ENCODE measurements at places on chromosomes 1 and 21. TPM values are rescaled to one million over a fixed set of nuclear protein-coding genes. Genes with fewer than 3 reads are reported as not detected.

The MTARC1 gene
- total RNA-seq, result 33.6 TPM

The CFAP45 gene
- total RNA-seq, result 0.30 TPM

The B3GALT2 gene
- total RNA-seq, result 0.80 TPM

The CFAP74 gene
- total RNA-seq, result 0.10 TPM

The GPR161 gene
- total RNA-seq, result 2.5 TPM

The C8B gene
- total RNA-seq, result not detected

DNA sequence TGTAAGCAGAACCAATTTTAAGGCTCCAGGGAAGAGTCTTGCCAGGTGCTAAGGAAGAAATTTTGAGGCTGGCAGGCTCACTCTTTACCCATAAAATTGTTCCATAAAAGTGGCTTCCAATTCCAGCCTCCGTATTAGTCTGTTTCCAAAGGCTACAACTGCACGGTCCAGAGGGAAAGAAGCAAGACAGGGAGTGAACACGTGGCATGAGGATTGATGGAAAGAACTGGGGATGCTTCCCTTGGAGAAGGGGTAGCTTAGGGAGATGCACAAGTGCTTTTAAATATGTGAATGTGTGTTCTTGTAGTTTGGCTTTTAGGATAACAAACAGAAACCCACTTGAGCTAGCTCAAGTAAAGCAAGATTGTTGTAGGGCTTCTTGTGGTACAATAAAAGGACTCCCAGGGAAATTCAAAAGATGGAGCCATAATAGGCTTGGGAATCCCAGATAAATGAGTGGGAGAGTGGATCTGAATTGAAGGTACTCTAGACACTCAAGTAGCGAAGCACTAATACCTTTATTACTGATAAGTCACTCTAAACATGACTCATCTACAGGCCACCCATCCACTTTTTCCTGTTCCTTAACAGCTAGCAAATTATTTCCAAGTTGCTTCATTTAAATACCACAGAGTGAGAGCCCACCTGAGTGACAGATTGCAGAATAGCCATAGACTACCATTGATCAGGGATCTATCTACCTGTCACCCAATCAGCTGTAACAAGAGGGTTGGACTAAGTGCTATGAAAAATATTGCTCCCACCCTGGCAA lies 34.8 kb upstream of the NPL start:
- DNase-seq, result no peak
- H3K4me3 ChIP-seq, result no peak overlapping the region
- H3K36me3 ChIP-seq, result no peaks in the 10 kb centered on the region
- no peaks in the 10 kb centered on the region for H3K27me3 ChIP-seq
- no peak overlapping the region for H3K27ac ChIP-seq

DNA sequence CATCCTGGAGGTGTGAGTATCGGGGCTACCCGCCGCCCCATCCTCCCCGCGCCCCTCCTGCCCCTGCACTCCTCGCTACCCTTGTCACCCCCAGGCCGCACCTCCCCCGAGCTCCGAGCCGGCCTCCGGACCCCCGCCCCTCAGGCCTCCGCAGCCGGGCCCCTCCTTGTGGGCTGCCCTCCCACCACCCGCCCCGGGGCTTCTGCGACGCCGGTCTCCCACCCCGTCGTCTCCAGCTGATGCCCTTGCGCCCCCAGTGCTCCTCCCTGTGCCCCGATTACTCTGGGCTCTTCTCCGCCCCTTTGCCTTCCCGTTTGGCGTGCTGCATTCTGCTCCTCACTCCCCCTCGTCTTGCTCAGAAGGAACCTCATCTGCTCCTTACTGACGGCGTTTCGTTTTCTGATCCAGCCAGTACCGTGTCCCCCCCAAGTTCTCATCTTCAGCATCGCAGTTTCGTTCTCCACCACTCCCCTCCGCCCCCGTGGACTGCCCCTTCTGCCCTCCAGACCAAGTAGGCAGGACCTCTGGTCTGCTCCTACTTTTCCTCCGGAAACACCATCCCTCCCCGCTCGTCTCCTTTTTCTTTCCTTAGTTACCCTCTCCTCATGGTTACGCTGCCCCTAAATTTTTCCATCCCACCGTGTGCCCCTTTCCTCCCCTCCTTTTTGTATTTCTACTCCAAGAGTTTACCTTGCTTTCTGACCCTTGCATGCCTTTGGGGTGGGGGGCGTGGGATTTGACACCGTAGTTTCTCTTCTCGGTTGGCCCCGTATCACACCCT lies 841 bp downstream of the SNX27 start:
- no peaks in the 10 kb centered on the region for H3K4me1 ChIP-seq
- peak overlapping the region; percentile 85 for H3K27ac ChIP-seq
- peak; percentile 44 for DNase-seq

- DNase-seq, result no peak
- H3K27me3 ChIP-seq, result no peaks in the 10 kb centered on the region
- no peaks in the 10 kb centered on the region for H3K36me3 ChIP-seq
- no peak overlapping the region for H3K4me3 ChIP-seq
- no peak overlapping the region for H3K27ac ChIP-seq
Observed at GRCh38 chr1:39936724-39937491, 18.0 kb upstream of the MFSD2A start.

- H3K4me3 ChIP-seq, result no peak overlapping the region
- DNase-seq, result no peak
Observed at GRCh38 chr1:22889213-22889827, 83.3 kb downstream of the LACTBL1 start.

GRCh38 chr1:201565024-201565730 lies 26.2 kb downstream of the NAV1 start:
- no peaks in the 10 kb centered on the region for H3K27me3 ChIP-seq
- no peak for DNase-seq
- H3K36me3 ChIP-seq, result no peaks in the 10 kb centered on the region

DNA sequence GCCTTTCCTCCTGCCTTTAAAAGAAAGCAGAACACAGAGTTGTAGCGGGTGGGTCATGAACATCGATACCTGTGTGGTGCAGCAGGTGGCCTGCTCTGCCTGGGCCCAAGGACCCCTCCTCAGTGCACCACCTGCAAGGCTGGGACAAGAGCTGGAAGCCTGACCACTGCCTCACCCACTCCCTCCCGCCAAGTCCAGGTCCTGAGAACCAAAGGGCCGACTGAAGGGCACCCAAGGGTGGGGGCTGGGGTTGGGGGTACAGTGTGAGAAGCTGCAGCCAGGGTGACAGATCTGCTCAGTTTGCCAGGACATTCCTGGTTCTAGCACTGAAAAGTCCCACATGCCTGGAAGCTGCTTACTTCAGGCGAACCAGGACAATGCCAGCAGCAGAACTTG lies 36.1 kb downstream of the NTPCR start:
- DNase-seq, result no peak
- no peaks in the 10 kb centered on the region for H3K36me3 ChIP-seq
- H3K27me3 ChIP-seq, result no peaks in the 10 kb centered on the region
- no peak overlapping the region for H3K4me3 ChIP-seq
- H3K4me1 ChIP-seq, result no peaks in the 10 kb centered on the region

GRCh38 chr1:229030630-229031029 lies 240.3 kb upstream of the RAB4A start:
- no peak overlapping the region for H3K4me3 ChIP-seq
- no peaks in the 10 kb centered on the region for H3K27me3 ChIP-seq
- H3K36me3 ChIP-seq, result no peaks in the 10 kb centered on the region
- no peaks in the 10 kb centered on the region for H3K4me1 ChIP-seq

DNA sequence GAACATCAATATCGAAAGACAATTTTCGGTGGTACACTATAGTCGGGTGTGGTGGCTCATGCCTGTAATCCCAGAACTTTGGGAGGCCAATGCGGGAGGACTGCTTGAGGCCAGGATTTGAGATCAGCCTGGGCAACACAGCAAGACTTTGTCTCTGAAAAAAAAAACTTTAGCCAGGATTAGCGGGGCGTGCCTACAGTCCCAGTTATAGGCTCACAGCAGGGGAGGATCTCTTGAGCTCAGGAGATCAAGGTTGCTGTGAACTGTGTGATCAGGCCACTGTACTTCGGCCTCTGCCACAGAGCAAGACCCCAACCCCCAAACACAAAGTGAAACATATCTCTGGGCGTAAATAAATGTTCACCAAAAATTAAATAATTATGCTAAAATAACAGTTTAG lies 1.6 kb downstream of the TADA1 start:
- no peak overlapping the region for H3K4me3 ChIP-seq
- H3K36me3 ChIP-seq, result no peaks in the 10 kb centered on the region
- no peak overlapping the region for H3K27ac ChIP-seq
- H3K4me1 ChIP-seq, result peaks cover 6% of the 10 kb centered on the region
- H3K27me3 ChIP-seq, result no peaks in the 10 kb centered on the region

DNA sequence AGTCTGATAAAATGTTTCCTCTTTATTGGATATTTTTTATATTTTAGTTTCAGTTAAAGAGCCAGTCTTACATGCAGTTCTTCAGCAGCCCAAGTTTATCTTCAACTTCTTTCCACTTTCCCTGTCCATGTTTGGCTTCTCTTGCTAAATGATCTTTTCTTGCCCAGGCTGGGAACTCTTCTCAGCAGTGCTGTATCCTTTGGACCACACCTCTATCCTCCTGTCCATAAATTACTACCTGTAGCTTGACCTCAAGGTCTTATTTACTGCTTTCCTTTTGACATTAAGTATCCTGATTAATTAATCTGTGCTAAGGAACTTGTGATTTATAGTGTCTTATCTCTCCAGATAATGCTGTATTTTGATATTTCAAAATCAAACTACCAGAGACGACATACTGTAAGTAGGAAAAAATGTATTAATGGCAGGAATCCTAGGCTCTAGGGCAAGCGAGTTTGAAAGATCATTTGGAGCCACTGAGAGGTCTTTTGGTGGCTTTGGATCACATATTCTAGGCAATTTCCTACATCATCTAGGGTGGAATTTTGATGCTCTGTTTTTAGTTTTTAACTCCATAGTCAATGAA lies 20.5 kb upstream of the PDC start:
- H3K36me3 ChIP-seq, result no peaks in the 10 kb centered on the region
- DNase-seq, result no peak
- H3K27me3 ChIP-seq, result no peaks in the 10 kb centered on the region
- H3K4me1 ChIP-seq, result no peaks in the 10 kb centered on the region
- H3K27ac ChIP-seq, result no peak overlapping the region

GRCh38 chr1:60942291-60942690 lies 140.1 kb upstream of the NFIA start:
- H3K4me3 ChIP-seq, result no peak overlapping the region
- DNase-seq, result no peak
- H3K27ac ChIP-seq, result no peak overlapping the region
- H3K36me3 ChIP-seq, result no peaks in the 10 kb centered on the region

Measured in colonic mucosa (tissue), 4 donors.